ENCODE measurements at places on chromosomes 2 and 18.

DNA sequence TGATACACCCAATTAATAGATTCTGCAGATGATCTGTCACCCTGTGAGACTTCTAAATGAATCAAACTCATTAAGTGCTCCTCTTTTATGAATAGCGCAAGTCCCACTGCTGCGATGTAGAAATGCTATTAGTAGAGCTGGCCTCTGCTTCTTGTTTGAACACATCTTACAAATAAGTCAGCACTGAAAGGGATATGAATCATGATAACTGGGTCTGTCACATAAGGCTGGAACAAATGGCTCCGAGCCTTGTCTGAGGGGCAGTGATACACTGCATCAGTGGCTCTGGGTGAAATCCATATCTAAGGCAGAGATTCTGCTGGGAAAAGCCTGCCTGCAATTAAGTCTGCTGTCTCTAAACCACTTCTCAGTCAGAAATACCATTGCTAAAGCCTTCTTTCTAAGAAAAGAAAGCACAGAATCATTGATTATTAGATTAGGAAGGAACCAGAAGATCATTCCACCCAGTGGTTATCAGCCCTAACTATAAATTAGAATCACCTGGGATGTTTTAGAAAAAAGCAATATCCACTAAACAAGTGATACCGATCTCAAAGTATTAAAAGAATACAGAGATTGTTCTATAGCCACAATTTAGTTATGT lies 75.2 kb downstream of the SLC5A7 start:
- DNase-seq: no peak

DNA sequence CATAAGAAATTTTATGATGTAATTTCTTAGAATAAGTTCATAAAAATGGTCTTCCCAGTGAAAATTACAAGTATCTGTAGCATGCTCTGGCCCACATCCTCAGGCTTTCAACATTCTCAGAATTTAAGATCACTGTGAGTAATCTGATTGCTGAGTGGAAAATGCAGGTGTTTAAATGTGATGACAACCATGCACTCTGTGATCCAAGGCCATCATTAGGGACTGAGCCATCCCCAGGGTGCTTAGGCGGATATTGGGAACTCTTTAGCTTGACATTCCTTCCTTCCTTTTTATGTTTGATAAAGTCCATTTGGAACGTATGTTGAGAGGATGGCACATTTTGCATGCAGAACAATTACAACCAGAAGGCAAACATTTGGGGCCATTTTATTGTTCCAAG lies 95.5 kb downstream of the ARL4C start:
- DNase-seq: no peak

DNA sequence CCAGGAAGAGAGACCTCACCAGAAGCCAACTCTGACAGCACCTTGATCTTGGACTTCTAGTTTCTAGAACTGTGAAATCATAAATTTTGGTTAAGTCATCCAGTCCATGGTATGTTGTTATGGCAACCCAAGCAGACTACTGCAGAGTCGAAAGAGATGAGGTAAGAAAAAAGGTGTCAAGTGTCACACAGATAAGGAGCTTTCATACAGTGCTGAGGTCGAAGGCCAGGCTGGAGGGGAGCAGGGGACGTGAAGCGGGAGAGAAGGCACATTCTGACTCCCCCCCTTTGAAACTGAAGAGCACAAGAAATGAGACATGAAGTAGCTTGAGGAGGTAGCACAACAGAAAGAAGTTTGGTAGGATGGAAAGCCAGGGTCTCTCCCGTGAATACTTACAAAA lies 110.4 kb downstream of the ALK start:
- no peak for DNase-seq

GRCh38 chr18:25832001-25832604 lies 258.3 kb downstream of the SS18 start:
- DNase-seq: peak; percentile 36

- DNase-seq: peak; percentile 29
Measured at GRCh38 chr2:174350018-174350417, 15.3 kb downstream of the SP9 start.

GRCh38 chr2:190413421-190413820 lies 5.3 kb downstream of the MFSD6 start:
- no peak for DNase-seq

GRCh38 chr2:73141896-73142295 lies 29.1 kb upstream of the RAB11FIP5 start:
- no peak for DNase-seq

DNA sequence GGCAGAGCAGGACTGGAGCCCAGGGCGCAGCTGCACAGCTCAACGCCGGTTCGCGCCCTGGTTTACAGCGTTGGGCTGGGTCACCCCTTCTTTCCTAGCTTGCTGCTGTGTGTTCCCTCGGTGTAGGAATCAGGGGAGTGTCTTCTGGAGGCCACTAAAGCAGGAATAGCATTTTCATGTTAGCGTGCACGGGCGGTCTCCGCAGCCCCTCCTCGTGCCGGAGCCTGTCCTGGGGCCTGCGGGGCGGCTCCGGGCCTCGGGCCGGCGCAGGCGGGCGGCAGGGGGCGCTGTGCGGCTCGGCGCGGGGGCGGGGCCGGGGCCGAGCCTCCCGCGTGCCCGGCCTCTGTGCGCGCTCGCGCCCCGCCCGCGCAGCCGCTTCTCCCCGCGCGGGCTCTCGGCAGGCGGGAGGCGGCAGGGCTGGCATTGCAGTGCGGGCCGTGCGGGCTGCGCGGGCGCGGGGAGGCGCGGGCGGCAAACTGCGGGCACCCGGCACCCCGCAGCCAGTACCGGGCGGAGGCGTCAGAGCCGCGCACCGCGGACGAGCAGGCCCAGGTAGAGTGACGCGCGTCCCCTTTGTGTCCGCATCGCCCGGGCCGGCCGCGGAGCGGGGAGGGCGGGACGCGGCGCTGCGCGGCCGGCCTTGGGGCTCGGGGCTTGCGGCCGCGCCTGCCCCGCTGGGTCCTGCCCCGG lies at the start of gene RNF144A:
Gene RNF144A, plus strand, starts transcription at position 342 of the 690 bp plus-strand sequence. CDS start 79,515 bp downstream, outside the sequence.
- peak; percentile 65 for DNase-seq

DNA sequence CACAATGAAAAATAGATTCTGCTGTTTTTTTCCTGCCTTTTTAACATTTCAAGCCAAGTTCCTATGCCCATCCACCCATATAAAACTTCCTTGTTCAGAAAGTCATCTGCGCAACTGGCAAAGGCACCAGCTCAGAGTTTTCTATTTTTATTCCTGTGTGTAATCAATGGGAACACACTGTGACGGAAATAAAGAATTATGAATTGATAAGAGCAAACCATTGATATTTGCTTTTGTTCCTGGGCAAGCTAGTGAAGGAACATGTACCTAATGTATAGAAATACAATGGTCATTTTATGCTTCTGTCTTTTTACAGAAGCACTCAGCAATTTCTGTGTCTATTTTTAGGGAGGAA lies 30.8 kb upstream of the AAK1 start:
- DNase-seq: no peak

DNA sequence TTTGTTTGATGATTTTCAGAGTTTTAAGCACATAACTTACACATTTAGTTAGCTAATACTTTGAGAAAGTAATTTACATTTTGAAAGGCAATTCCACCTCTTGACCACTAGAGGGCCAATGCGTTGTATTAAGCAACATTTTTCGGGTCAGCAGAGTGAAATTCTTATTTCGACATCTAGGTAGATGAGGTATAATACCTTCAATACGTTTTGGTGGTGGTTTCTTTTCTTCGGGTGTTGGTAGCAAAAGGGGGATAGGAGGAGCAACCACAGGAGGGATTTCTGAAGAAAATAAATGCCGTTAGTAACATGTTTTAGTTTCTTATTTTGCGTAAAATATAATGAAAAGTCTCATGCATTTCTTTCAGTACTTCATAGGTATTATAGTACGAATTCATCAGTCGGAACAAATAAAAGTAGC lies 106.3 kb downstream of the TTN start:
- DNase-seq: peak; percentile 30

DNA sequence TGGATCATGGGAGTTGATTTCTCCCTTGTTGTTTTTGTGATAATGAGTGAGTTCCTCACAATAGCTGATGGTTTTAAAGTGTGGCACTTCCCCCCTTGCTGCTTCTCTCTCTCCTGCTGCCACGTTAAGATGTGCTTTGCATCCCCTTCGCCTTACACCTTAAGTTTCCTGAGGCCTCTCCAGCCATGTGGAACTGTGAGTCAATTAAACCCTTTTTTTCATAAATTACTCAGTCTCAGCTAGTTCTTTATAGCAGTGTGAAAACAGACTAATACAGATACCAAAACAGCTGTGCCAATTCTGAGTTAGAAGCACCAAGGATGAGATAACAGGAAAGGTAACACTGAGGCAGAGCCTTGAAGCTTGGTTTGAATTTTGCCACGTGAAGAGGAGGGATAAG lies 44.7 kb downstream of the ITSN2 start:
- DNase-seq: no peak

GRCh38 chr2:109258905-109259540 lies 130.0 kb downstream of the SH3RF3 start:
- no peak for DNase-seq

DNA sequence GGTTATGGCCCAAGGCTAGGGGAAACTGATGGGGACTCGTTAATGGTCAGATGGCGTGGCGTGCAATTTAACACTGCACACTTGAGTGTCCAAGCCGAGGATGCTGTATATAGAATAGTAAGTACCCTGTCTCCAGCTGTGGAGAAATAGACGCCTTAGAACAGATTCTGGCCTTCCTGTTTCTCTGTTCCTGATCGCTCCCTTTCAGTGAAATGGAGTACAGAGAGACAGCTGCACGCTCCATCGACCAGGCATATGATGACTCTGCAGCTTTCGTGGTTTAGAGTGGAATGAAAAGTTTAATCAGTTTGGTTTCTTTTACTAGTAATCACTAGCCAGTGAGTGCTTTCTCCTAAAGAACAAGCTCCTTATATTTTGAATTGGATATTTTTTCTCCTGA lies 213.4 kb downstream of the NEDD4L start:
- DNase-seq: peak; percentile 9

GRCh38 chr2:128076461-128077106 lies 14.4 kb upstream of the UGGT1 start:
- DNase-seq: no peak

DNA sequence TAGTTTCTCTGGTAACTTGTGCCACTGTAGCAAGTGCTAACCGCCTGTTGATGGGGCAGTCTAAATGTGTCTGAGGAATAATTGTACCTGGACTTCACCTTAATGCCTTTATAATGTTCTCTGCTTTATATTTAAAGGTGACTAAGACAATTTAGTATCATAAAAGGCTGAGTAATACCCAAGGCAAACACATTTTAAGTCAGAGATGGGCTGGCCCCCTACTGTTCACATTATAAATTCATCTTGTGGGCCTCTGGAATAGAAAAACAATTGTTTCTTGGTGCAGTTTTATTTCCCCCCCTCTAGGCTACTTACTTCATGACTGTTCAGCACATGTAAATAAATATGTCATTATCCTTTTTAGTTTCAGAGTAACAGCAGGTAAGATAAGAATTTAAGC lies 559.3 kb upstream of the PIK3C3 start:
- no peak for DNase-seq

DNA sequence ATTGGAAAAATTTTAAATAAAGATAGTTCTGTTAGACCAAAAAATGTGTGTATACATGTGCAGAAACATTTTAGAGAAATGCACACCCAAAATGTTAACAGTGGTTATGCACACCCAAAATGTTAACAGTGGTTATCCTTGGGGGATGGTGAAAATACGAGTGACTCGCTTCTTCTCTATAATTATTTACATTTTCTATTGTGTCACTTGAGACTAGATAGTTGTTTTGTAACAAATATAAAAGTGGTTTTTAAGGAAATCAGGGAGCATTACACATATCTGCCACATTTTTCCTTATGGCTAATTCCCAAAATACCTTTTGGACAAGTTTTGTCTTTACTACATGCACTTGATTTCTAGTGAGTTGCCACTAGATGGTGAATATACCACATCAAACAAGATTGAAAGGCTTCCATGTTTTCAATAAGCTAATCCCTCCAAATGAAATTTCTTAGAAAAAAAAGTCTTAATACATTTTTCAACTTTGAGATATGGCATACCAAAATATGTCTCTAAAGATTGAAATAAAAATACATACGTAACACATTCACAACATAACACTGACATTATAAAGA lies 9.0 kb upstream of the HIBCH start:
- DNase-seq: no peak

GRCh38 chr2:57314682-57315081 lies 731.9 kb upstream of the VRK2 start:
- DNase-seq: no peak

- DNase-seq: no peak
Measured at GRCh38 chr2:29207352-29208148, 92.3 kb downstream of the CLIP4 start.

DNA sequence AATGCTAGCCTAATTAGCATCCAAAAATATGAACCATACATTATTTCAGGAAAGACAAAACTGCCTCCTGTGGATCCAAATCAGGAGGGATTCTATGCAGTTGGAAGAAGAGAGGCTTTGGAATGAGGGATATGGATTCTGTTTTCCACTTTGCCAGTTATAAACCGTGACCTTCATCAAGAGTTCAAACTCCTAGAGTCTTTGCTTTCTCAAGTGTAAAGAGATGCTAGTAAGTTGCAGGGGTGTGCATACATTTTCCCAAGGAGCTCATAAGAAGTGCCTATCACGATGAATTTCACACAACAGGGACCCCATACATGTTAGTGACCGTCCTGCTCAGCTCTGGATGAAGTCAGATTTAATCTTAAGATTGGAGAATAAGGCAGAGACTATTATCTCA lies 542.5 kb downstream of the SOX11 start:
- no peak for DNase-seq

GRCh38 chr18:39053571-39053970 lies 1488.0 kb upstream of the CELF4 start:
- no peak for DNase-seq

DNA sequence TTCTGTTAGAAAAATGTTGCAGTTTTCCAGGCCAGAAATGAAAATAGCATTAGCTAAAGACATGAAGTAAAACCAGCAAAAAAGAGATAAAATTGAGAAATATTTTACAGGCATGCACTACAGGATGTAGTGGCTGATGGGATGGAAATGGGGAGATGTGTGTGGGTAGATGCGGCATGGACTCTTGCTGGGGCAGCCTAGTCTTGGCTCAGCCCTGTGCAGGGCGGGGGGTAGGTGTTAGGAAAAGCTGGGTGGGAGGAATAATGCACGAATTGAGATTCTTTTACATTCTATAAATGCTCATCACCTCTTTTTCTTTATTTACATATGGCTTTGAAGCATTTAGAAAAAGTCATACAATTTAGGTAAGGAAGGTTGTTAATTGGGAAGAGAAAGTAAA lies 334.2 kb downstream of the NUP35 start:
- no peak for DNase-seq

- no peak for DNase-seq
Measured at GRCh38 chr2:71220743-71221142, 6.2 kb downstream of the PAIP2B start.
